ENCODE measurements at places on chromosomes 5 and 9. TPM values are rescaled to one million over a fixed set of nuclear protein-coding genes. Genes with fewer than 3 reads are reported as not detected.

- DNase-seq = no peak
Measured at GRCh38 chr5:127840198-127840524, 137.0 kb downstream of the CCDC192 start.

DNA sequence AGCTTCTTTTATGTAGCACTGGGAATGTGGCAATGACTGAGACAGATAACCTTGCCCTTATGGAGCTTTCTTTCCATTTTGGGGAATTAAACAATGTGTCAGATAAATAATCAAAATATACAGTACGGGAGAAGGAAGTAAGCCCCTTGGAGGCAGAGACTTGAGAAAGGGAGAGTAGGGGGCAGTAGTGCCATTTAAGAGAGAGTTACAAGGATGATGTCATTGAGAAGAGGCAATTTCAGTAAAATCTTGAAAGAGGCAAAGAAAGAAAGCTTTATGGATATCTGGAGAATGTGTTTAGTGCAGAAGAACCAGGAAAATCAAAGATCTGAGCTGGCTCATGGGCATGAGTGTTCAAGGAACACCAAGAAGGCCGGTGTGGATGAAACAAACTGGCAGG is 77.3 kb downstream of the KCTD16 start:
- DNase-seq = no peak

GRCh38 chr5:2536632-2537377 is 214.7 kb downstream of the IRX2 start:
- DNase-seq = no peak

GRCh38 chr9:34400686-34401602 is 24.2 kb upstream of the MYORG start:
- no peak for DNase-seq

- no peak for DNase-seq
Measured at GRCh38 chr5:107451028-107451427, 219.7 kb downstream of the EFNA5 start.

- DNase-seq = no peak
Measured at GRCh38 chr5:170176916-170177315, 55.9 kb upstream of the C5orf58 start.

GRCh38 chr9:117091529-117091928 is 323.3 kb downstream of the ASTN2 start:
- no peak for DNase-seq

The DCP2 gene
- total RNA-seq = 15.5 TPM

The PCDHGB3 gene
- total RNA-seq = 5.5 TPM

The CCDC112 gene
- 9.4 TPM for total RNA-seq

The AGXT2 gene
- not detected for total RNA-seq

The NOTCH1 gene
- 284 TPM for total RNA-seq

Data from glomerular endothelial cell (primary cell).